ENCODE measurements at places on chromosomes 3 and 15.

GRCh38 chr15:60829416-60829815 lies 350.5 kb upstream of the ICE2 start:
- no peak for DNase-seq

- peak; percentile 74 for DNase-seq
Measured at GRCh38 chr3:100108464-100109079, 5.7 kb downstream of the FILIP1L start.

DNA sequence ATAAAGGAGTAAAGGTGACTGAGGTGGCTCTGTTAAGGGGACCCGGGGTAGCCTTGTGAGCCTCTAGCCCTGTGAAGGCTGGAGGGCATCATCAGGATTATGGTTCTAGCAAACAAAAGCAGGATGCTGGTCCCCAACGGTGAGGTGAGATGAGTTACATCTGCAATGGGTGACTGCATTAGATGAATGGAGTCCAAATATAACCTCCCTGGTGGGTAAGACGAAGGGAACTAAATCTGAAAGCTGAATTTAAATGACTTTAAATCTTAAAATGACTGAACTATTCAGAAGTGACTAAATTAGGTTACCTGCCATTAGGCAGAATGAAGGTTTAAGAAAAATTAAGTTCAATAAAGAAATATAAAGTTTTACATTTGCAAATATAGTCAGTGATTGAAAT lies 4.6 kb upstream of the HLTF start:
- DNase-seq: no peak

GRCh38 chr15:73227433-73228056 lies 141.2 kb downstream of the HCN4 start:
- no peak for DNase-seq

DNA sequence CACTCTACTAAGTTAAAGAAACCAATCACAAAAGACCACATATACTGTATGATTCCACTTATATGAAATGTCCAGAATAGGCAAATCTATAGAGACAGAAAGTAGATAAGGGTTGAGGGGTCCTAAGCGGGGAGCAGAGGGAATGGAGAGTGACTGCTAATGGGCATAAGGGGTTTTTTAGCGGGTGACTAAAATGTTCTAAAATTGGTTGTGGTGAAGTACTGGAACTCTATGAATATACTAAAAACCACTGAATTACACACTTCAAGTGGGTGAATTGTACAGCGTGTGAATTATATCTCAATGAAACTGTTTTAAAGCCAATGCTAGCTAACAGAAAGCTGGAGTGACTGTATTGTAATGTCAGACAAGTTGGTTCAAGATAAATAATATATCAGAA lies 33.3 kb downstream of the KPNA1 start:
- no peak for DNase-seq

DNA sequence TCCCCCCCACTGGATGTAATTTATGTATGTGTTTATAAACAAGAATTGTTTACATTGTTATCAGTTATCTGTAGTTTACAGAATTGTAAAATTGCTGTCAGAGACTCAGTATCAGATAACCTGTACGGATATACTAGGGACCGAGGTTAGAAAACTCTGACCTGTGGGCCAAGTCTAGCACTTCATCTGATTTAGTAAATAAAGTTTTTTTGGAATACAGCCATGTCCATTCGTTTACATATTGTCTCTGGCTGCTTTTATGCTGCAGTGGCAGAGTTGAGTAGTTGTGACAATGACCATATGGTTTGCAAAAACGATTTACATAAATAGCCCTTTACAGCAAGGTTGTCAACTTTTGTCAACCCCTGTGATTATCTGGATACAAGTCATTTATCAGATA lies 52.6 kb downstream of the LRRC28 start:
- DNase-seq: no peak

GRCh38 chr3:77709155-77709554 lies 669.3 kb downstream of the ROBO2 start:
- no peak for DNase-seq

DNA sequence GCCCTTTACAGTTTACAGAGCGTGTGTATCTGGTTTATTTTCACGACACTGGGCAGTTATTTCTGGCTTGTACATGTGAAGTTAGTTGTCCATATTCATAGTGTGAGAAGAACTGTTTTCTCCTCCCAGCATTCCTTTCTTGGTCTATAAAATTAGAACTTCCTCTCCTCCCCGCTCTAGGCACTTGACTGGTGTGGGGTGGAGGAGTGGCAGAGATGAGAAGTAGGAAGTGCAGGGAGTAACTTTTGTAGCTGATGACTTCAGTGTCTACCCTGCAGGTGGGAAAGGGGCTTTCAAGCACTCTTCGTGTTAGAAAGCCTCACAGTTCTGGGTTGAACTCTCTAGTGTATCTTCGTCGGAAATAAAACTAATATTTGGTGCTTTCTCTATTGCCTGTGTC lies 13.4 kb downstream of the APOD start:
- no peak for DNase-seq
